Glomerular endothelial cell (primary cell): ENCODE measurements at places on chromosomes 3 and 15. TPM values are rescaled to one million over a fixed set of nuclear protein-coding genes. Genes with fewer than 3 reads are reported as not detected.

Gene FANCI
- total RNA-seq: 14.2 and 14.6 TPM in 2 replicates

Gene SLC38A3
- total RNA-seq: not detected in 2 replicates

Gene B3GALNT1
- 9.2 and 10.6 TPM in 2 replicates for total RNA-seq

Gene PRR20G
- not detected in 2 replicates for total RNA-seq

Gene TM4SF1
- 810 and 812 TPM in 2 replicates for total RNA-seq

Gene DNAH12
- 0.12 and 0.92 TPM in 2 replicates for total RNA-seq

Gene IL17RE
- total RNA-seq: 0.39 and 1.3 TPM in 2 replicates

Gene ALS2CL
- 7.8 and 13.5 TPM in 2 replicates for total RNA-seq

Gene RASGRP1
- total RNA-seq: 0.10 and 0.12 TPM in 2 replicates

Gene GPR27
- 0.19 TPM in 1 of 2 replicates, not detected in the other for total RNA-seq

Gene CHAC1
- 10.3 and 12.7 TPM in 2 replicates for total RNA-seq

Gene IL12A
- 4.6 and 6.0 TPM in 2 replicates for total RNA-seq

Gene KLHDC8B
- total RNA-seq: 98.4 and 110 TPM in 2 replicates

Gene TMEM40
- total RNA-seq: not detected in 2 replicates

Gene BNC1
- 6.6 and 8.0 TPM in 2 replicates for total RNA-seq

Gene GOLGA8G
- total RNA-seq: not detected in 2 replicates

Gene RASL12
- total RNA-seq: not detected in 2 replicates

Gene TOP2B
- 75.1 and 78.1 TPM in 2 replicates for total RNA-seq

Gene AHSG
- not detected in 2 replicates for total RNA-seq

Gene GCSAM
- not detected in 2 replicates for total RNA-seq

Gene PLXND1
- 905 and 1,717 TPM in 2 replicates for total RNA-seq

Gene GPR160
- 6.9 and 7.9 TPM in 2 replicates for total RNA-seq

Gene CNTN3
- not detected in 2 replicates for total RNA-seq

Gene BLOC1S6
- 45.6 and 47.2 TPM in 2 replicates for total RNA-seq

Gene SERINC4
- total RNA-seq: not detected in 2 replicates

Gene TCTA
- total RNA-seq: 18.4 and 28.7 TPM in 2 replicates
